ENCODE measurements at places on chromosomes 16 and 17. TPM values are rescaled to one million over a fixed set of nuclear protein-coding genes. Genes with fewer than 3 reads are reported as not detected.

DNA sequence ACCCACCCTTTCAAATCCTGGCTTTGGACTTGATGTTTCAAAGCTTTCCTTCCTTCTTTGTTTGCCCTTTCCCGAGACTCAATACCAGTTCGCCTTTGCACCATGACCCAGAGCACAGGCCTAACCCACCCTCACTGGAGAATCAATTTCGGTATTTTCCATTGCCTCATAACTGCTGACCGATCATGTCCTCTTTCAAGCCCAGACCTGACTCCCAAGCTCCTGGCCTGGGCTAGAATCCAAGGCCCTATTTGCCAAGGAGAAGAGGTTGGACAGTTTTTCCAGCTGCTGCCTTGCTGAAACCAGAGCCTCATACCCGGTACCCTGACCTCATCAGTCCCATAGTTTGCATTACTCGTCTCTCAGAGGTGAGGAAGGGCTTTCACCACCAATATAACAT, 35.3 kb upstream of the HELZ start:
- no peak for DNase-seq

DNA sequence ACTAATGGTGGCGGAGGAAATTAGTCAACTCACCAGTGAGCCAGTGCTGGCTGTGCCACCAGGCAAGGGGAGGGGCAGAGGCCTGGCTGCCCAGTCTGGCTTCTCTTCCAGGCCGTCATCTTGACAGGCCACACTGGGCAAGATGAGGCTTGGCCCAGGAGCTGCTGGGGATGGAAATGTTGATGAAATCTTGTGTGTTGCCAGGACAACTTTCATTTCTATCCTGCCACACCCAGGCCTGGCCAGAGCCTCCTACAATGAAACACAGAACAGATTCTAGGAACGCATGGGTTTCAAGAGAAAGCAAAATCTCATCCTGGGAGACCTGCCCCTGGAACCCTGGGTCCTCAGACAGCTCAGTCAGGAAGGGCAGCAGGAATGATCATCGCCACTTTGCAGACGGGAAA, 9.3 kb downstream of the HEXIM2 start:
- DNase-seq = peak; percentile 60

DNA sequence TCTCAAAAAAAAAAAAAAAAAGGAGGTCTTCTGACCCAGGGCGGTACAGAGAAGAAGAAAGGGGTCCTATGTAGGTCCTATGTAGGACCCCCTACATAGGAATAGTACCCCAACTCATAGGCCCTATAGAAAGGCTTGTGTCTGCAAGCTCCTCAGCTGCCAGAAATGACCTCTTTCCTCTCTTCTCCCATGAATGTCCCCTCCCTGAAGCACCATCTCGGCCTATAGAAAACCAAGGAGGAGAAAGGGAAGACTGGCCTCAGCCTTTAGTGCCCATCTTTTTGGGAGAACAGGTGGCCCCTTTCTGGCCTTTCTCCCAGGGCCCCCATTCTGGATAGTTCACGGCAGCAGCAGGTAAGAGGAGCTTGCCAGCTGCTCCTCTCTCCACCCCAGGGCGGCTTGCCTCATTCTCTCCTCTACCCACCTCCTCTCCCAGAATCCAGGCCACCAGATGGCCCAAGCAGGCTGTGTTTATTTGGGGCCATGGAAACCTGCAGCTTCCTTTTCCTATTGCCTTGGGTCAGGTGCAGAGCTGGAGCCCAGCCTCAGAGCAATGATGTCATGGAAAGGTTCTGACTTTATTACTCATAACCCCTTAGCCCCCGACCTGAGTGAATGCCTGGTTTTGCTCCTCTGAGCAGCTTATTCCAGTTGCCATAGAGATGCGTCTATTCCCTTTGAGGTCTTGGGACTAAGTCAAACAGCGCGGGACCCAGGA, 1.6 kb upstream of the MRPL58 start:
- peak; percentile 30 for DNase-seq

GRCh38 chr17:15409721-15410250, 57.6 kb downstream of the CDRT4 start:
- peak; percentile 99 for DNase-seq

- no peak for DNase-seq
Observed at GRCh38 chr17:76063875-76064546, 8.3 kb downstream of the SRP68 start.

DNA sequence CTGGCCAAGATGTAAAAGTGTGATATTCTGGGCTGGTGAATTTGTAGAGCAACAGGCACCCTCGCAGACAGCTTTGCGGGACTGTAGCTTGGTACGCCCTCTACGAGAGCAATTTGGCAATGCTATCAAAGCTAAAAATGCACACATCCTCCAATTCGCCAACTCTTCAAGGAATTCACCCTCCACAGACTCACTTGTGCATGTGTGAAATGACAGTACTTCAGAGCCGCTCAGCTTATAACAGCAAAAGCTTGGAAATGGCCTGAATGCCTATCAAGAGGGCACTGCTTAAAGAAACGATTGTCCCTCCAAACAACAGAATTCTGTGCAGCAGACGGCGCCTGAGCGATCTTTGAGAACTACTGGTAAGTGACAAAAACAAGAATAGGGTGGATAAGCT, 130.8 kb downstream of the SDK2 start:
- DNase-seq = no peak

DNA sequence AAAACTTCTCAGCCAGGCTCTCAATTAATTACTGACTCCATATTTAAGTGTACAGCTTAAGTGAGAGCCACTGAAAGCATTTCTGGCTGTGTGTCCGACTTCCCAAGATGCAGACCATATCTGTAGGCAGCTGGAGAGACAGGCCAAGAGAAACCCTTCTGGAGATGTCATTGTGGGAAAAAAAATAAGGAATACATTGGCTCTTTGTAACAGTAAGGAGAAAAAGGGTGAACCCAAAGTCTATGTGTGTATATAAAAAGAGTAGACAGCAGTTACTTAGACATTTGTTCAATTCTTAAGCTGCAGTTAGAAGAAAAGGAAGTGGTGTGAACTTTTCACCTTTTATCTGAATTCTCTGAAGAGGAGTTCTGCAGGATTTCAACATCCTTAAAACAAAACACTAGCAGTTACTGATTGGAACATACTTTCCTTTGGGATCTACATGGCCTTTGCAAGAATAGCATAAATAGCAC, 21.7 kb downstream of the FAM117A start:
- DNase-seq = peak; percentile 25

GRCh38 chr17:69320210-69320907, 6.6 kb downstream of the ABCA5 start:
- DNase-seq = no peak

DNA sequence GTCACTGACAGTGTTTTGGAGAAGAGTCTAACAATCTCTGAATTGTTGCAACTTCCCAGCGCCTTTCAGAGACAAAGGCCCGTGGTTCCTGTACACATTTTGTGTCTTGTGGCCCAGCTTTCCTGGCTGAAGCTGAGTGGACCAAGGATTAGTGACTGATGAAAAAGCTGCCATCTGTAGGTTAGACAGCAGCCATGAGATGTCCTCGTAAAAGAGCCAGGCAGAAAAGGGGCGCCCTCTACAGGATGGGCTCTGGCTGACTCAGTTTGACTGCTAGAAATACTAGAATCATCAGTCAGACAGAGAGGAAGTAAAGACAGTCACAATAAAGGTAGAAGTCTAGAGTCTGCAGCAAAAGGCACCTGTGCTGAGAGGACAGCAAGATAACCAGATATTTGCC, 26.5 kb upstream of the NF1 start:
- DNase-seq = no peak

- DNase-seq = no peak
Observed at GRCh38 chr16:27799896-27800295, 250.0 kb downstream of the KATNIP start.

GRCh38 chr16:57984443-57985203, 13.7 kb upstream of the CNGB1 start:
- DNase-seq = peak; percentile 44

DNA sequence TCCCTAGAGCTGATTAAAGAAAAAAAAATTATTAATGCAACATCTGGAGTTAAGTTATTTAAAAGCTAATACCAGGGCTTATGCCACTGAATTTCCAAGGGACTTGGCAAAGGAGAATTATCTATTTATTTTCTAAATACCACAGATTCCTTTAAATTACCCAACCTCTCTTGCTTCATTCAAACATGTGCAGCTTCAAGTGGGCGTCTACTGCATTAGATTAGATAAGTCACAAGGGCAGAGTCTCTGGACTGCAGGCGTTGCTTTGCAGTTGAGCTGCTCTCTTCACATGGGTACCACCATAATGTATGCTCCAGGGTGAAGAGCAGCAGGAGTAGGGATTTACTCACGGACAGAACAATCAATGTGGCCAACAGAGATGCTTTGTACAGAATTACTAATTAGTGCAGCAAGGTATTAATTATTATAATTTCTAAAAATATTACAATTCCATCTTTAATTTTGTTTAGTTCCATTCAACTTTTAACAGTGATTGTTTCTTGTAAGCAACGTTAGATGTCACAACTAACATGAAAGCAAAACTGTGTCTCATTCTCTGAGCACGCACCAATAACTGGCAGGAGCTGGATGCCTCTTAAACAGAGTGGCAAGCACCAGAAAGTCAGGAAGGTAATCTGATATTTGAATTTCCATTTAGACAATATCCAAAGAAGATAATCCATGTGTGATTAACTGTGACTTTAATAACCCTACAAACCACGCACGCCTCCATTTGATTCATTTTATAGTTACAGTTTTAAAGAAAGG, 214.2 kb downstream of the STX8 start:
- peak; percentile 63 for DNase-seq

DNA sequence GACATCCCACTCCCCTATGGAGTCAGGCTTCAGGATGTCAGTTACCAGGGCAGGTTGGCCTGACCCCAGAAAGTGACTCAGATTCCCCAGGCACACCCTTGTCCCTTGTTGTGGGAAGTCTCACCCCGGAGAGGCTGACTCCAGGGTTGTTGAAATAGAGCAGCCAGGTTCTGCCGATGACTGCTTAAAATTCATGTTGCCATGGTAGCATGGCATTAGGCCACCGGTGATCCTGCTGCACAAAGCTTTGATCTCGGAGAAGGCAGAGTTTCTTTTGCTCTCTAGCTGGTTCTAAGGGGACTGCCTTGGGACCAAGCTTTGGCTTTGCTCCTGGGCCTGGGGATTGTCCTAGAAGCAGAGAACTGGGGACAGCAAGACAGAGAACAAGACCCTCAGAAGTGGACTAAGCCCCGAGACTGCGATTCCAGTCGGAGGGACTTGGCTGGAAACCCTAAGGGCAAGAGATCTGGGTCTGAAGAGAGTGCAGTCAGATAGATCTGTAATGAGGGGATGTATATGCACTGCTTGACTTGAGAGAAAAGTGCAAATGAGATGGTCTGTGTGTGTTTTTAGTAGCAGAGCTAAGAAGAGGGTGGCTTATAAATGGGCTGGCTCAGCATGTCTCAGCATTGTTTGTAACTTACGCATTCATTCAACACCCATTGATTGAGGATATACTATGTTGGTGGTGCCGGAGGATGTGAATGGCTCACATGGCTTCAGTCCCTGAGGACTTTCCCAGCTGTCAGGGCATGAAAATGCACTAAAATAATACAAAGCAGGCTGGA, 106.9 kb downstream of the RGS9 start:
- peak; percentile 59 for DNase-seq

GRCh38 chr17:10144982-10145381, 53.4 kb downstream of the GAS7 start:
- no peak for DNase-seq

- no peak for DNase-seq
Observed at GRCh38 chr17:57665128-57665527, 80.0 kb downstream of the CCDC182 start.

DNA sequence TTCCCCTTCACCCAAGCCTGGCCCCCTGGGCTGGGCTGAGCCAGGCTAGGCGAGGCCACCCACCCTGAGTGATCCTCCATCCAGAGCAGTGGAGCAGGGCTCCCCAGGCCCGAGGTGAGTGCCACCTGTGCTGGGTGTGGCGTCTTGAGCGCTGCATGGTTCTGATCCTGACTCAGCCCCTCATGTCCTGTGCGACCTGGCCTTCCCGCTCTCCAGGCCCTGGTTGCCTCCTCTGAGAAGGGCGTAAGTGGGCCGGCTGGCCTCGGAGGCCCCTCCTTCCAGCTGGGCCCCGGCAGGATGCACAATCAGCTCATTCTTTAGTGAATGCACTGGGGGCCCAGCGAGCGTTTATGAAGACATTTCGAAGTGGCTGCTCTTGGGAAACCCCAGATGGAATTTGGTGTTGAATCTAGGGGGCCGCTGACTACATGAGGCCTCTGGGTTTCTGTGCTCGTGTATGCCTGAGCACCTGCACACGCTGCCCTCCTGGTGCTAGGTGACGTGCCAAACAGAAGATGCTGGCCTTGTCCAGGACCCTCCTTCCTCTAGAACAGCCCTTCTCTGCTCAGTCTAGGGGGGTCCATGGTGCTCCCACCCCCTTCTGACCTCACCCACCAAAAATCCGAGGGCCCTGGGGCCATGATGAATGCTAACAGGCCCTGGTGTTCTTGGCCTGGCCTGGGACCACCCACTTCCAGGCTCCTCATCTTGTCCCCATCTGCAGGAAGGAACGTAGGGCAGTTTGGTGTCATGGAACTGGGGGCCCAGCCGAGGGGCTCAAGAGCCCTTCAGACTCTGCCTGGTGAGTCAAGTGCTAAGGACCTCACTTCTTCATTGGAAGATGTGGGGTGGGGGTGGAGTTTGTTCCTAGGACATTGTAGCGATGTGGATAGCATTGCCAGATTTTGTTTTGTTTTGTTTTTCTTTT, 3.6 kb upstream of the TMEM92 start:
- peak; percentile 68 for DNase-seq

DNA sequence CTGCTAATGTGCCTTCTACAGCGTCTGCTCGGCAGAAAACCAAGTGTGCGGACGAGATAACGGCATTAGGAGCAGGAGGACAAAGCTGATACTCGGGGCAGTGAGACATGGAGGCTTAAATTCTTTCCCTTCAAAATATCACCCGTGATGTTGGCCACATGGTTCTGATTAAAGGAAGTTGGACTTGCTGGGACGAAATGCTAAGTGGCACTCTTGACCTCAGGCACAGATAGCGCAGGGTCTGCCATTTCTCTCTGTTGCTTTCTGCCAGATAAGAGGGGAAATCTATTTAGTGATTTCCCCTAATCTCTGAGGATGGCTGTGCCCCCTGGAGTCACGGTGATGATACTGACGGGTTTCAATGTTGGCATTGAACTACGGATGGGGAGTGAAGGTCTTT, 509.6 kb upstream of the EEF2KMT start:
- DNase-seq = no peak

- no peak for DNase-seq
Observed at GRCh38 chr16:23155445-23156049, 6.3 kb upstream of the USP31 start.

CPHXL2 gene
- total RNA-seq = not detected

SLC35G6 gene
- not detected for total RNA-seq

SYNGR3 gene
- 6.0 TPM for total RNA-seq

ODAD4 gene
- 1.1 TPM for total RNA-seq

ATPAF2 gene
- total RNA-seq = 24.8 TPM

CCL18 gene
- not detected for total RNA-seq

CDH15 gene
- total RNA-seq = 0.17 TPM

SOCS1 gene
- total RNA-seq = 20.2 TPM

SCNN1B gene
- total RNA-seq = not detected

CES5A gene
- total RNA-seq = not detected

SRCAP gene
- 48.2 TPM for total RNA-seq

GH1 gene
- not detected for total RNA-seq

RBBP6 gene
- total RNA-seq = 44.8 TPM

Data from astrocyte (in vitro differentiated cells and primary cell).